SK-N-MC (cell line): ENCODE measurements at places on chromosomes 4 and X.

GRCh38 chr4:104420766-104421165, 73.9 kb downstream of the CXXC4 start:
- DNase-seq = no peak

DNA sequence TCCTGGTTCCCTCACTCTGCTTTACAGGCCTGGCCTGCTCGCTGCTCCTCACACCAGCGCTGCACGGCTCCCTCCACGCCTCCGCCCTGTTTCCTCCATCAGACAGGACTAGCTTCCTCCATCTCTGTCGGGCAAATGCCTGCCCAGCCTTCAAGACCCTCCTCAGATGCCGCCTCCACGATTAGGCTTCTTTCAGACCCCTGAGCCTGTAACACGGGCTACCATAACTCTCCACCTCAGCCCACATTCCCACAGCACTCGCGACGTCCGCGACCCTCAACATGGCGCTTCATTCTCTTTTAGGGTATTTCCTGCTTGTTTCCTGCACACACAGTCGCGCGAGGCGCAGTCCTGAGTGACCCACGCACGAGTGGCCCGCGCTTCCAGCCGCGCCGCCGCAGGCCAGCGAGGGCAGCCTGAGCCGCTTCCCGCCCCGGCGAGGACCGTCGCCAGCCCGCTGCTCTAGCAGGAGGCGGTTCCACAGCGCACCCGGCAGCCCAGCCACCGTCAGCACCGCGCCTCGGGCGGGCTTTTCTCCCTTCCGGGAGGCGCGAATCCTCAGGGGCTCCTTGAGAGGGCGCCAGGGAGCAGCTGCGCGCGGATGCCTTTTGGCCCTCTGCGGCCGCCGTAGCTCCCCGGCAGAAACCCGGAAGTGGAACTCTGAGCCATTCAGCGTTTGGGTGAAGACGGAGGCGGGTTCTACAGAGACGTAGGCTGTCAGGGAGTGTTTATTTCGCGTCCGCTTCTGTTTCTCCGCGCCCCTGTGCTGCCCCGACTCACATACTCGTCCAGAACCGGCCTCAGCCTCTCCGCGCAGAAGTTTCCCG, at the start of gene FRG1:
TSS of gene FRG1 (plus strand) at position 695 of the 827 bp plus-strand sequence. CDS start 138 bp downstream, outside the sequence.
- DNase-seq = peak; percentile 71

DNA sequence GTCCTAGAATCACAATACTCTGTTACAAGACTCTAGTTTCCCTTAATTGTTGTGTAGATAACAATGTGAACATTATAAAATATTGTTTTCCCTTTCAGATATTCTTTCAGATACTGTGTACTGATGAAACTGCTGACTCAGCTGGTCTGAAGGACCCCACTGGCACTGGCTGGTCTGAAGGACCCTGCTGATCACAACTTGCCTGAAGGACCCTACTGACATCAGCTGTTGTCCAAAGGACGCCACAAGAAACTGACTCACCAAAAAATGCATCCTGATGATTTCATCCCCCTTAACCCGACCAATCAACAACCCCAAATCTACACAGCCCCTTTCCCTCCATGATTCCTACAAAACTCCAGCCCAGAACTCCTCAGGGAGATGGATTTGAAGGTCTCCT, 258.8 kb upstream of the GNPDA2 start:
- no peak for DNase-seq

DNA sequence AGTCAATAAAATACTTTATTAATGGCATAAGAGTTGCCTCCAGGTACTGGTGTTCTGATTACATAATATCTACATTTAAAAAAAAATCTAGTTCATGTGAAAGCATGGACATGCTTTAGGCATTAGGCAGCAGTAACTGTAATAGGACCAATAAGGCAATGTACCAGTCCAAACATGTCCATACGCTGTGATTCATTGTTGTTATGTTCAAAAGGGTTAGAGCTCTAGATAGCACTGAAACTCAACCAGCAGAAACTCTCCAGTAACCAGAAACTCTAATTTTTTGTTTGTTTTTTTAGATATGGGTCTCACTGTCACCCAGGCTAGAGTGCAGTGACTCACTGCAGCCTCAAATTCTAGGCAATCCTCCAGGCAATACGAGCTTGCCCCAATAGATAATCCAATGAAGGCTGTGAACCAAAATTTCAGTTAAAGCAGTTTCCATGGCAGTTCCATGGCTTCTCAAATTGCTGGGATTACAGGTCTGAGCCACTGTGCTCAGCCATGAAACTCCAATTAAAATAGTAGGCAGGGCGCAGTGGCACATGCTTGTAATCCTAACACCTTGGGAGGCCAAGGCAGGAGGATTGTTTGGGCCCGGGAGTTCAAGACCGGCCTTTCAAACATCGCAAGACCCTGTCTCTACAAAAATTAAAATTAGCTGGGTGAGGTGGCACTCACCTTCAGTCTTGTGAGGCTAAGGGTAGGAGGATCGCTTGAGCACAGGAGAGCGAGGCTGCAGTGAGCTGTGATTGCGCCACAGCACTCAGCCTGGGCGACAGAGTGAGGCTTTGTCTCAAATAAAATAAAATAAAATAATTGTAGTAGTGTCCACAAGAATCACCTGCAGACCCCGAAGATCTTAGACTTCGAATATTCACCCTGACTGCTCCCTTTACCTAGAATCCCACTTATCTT, 36.3 kb downstream of the MGARP start:
- DNase-seq = no peak

DNA sequence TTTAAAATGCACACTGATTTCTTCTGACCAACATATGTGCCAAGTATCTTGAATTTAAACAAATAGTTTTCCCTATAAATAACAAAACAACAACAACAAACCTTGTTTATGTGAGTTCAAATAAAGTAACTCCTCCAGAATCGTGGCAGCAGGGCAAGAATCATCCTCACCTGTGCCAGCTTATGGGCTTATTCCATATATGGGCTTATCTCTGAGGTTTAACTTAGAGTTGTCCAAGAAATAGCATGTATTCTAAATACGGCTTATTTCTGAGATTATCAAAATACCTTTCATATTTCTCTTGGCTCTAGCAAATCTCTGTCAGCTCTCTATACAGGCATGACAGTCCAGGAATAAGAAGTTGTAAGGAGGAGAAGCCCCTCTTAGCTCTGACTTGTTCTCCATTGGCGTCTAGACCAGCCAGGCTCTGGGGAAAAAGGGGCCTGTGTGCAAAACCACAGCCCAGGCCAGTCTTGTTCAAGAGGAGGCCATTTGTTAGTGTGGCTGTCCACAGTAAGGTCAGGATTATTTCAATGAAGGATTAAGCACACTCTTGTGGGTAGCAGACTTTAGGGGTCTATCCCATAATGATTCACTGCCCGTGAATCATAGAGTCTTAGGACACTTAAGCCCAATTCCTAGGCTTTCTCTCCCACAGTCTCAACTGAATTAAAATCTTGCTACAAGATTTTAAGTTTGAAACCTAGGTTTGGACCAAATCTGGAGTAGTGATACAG, 63.2 kb downstream of the FRAS1 start:
- DNase-seq = no peak

DNA sequence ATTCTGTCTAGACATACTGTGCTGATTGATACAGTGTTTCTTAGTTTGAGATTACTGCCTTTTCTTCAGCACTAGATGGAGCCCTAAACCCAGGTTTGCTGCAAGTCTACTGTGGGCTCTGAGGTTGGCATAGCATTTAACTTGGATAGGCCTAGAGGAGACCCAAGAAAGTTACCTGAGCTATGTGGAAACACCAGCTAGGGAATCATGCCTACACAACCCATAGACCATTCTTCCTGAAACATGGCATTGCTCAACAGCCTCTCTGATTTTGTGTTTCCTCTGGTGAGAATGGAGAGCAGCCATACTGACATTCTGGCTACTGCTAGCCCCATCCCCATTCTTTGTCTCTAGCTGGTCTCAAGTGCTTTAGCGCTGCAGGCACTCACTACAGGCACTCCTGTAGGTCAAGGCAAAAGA, 287.7 kb upstream of the PCDH18 start:
- DNase-seq = no peak

- DNase-seq = no peak
Measured at GRCh38 chr4:89136525-89136924, 25.2 kb downstream of the TIGD2 start.

DNA sequence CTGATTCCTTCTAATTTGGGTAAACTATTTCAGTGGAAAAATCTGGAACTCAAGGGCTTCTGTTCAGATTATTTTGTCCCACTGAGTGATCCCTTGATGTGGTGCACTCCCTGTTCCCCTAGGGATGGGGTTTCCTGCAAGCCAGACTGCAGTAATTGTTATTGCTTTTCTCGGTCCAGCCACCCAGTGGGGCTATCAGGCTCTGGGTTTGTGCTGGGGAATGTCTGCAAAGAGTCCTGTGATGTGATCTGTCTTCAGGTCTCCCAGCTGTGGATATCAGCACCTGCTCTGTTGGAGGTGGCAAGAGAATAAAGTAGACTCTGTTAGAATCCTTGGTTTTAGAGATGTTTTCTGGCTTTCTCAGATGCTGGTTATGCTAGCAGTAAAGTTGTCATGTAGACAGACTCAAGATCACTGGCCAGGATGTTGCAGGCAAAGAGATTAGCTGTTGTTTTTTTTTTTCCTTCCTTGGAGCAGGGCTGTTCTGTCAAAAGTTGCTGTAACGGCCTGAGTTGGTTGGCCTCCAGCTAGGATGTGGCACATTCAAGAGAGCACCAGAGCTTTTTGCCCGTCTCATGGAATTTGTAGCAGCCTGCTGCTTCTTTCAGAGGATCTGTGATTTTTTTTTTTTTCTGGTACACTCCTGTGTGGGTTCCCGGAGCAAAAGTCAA, 1314.0 kb downstream of the PCDH19 start:
- no peak for DNase-seq

DNA sequence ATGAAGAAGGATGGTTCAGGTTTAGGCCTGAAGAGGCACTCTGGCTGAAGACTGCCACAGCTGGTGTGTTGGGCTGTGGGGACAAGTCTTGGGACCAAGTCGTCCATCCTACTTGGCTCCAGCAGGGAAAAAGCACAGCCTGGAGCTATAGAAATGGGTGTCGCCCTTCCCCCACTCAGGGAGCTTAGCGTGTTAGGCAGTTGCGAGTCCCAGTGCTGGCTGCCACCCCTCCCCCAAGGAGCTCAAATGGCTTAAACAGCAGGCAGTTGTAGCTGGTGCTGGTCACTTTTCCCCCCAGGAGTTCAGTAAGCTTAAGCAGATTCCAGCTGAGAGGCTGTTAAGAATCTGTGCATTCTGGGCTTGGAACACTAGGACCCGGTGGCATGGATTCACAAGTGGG, 319.5 kb upstream of the POF1B start:
- DNase-seq = no peak

GRCh38 chr4:169582706-169583105, 29.7 kb downstream of the NEK1 start:
- DNase-seq = no peak

DNA sequence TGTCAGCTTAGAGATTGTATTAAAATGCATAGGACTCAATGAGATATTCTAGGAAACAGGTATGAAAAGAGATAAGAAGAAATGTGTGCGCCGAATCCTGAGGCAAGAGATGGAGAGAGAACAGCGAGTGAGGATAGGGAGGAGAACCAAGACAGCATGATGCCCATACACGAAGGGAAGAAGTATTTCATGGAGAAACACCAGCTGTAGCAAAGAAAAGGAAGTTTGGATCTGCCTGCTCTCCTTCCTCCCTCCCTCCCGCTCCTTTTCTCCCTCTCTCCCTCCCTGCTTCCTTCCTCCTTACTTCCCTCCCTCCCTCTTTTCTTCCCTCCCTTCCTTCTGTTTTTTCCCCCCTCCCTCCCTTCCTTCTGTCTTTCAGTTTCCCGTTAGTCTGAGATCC, 318.6 kb upstream of the TAPT1 start:
- no peak for DNase-seq

DNA sequence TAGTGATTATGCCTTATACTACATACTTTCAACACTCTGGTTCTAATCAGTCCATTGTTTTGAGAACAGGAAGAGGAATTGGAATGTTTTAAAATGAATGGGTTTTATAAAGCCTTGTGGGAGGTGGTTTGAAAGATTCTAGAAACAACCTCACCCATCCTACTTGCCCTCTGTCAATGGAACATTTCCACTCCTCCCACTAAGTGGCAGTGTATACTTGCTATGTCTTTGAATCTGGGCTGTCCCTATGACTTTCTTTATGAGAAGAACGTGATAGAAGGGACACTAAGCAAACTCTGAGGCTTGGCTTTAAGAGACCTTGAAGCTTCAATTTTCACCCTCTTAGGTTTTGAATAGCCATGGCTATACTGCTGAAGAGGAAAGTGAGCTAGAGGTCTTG, 611.2 kb downstream of the PPP4R3C start:
- no peak for DNase-seq

DNA sequence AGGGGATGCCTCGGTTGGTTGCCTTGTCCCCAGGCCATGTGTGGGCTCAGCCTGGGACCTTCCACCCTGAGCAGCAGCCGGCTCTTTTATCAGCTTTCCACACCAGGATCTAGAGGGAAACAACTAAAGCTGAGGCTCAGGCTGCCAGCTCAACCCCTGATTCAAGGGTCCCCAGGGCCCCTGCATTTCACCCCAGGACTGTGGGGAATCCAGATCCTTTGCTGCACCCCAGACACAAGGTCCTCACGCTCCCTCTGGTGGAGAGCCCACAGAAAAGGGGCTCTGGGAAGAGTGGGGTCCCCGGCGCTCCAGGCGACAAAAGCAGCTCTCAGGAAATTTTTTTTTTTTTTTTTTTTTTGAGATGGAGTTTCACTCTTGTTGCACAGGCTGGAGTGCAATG, 64.3 kb downstream of the ZFYVE28 start:
- DNase-seq = no peak

- no peak for DNase-seq
Measured at GRCh38 chrX:35826503-35826902, 28.4 kb downstream of the MAGEB16 start.

- DNase-seq = no peak
Measured at GRCh38 chr4:96092151-96092705, 252.3 kb downstream of the PDHA2 start.

GRCh38 chr4:10395971-10396580, 61.1 kb downstream of the ZNF518B start:
- DNase-seq = no peak

DNA sequence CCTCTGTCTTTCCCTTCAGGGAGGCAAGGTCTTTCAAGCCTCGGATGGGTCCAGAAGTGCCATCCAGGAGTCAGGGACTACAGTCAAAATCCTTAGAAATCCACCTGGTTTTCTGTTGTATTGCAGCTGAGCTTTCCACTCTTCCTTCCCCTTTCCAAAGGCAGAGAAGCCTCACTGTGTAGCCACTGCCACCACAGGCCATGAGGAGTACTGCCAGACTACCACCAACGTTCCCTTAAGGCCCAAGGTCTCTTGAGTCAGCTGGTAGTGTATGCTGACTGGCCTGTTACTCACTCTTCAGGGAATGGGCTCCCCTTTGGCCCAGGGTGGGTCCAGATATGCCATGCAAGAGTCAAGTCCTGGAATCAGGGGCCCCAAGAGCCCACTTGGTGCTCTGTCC, 1454.1 kb downstream of the PCDH19 start:
- no peak for DNase-seq
